Activated T-helper 2 cell treated with anti-CD3 and anti-CD28 coated beads, Interferon-gamma antibody, Interleukin-2, Interleukin-4, amounts not matched to agents 10 μg/mL and 5 μg/mL and 100 μg/mL, durations not matched to agents 14 hours and 24 hours and 36 hours (primary cell): ENCODE measurements at places on chromosomes 16 and 17. TPM values are rescaled to one million over a fixed set of nuclear protein-coding genes. Genes with fewer than 3 reads are reported as not detected.

CLEC18C gene
- total RNA-seq: 0.32 and 0.39 TPM in 2 replicates

DNA sequence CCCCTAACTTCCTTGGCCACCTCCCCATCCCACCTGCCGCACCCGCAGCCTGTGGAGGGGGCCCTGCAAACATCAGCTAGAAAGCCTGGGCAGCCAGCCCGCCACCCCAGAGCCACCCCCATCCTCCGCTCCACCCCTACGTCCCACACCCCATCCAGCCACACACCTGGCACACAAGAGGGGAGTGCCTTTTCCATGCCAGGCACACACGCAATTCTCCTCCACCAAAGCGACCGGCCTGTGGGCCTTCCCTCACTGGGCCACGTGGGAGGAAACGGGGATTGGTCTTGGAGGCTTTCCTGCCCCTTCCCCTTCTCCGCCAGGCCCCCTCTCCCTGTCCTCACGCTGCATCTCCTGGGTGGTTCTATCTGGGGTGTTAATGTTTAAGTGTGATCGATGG lies 48.7 kb upstream of the TNRC6C start:
- H3K4me1 ChIP-seq: no peaks in the 10 kb centered on the region
- DNase-seq: no peak
- H3K27ac ChIP-seq: no peak overlapping the region
- H3K4me3 ChIP-seq: no peak overlapping the region
- H3K27me3 ChIP-seq: peaks cover 31% of the 10 kb centered on the region

EVI2A gene
- 18.6 and 20.7 TPM in 2 replicates for total RNA-seq

DNA sequence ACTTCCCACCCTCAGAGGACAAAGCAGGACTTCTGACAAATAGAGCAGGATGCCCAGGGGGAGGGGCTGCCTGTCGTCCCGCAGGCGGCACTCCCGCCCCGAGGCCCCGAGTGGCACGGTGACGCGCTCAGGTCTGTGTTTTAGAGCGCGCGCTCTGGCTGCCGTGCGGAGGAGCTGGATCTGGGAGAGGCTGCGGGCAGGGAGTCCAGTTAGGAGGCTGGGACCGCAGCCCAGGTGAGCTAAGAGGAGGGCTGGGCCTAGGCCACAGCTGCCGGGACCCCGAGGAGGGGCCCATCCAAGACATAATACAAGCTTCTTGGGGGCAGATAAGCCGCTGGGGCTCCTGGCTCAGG lies 6.4 kb downstream of the DOC2A start:
- H3K4me3 ChIP-seq: no peak overlapping the region

CDH8 gene
- not detected in 2 replicates for total RNA-seq

GRCh38 chr16:85220964-85221731 lies 108.9 kb upstream of the CIBAR2 start:
- DNase-seq: no peak
- H3K4me1 ChIP-seq: no peaks in the 10 kb centered on the region
- no peak overlapping the region for H3K27ac ChIP-seq
- H3K27me3 ChIP-seq: no peaks in the 10 kb centered on the region

ZMYND15 gene
- total RNA-seq: 0.09 TPM in 1 of 2 replicates, not detected in the other

GRCh38 chr17:68559316-68559715 lies 41.9 kb downstream of the FAM20A start:
- no peak overlapping the region for H3K4me3 ChIP-seq
- H3K4me1 ChIP-seq: no peaks in the 10 kb centered on the region
- no peaks in the 10 kb centered on the region for H3K36me3 ChIP-seq
- no peaks in the 10 kb centered on the region for H3K27me3 ChIP-seq

CCL8 gene
- total RNA-seq: not detected in 2 replicates

DNA sequence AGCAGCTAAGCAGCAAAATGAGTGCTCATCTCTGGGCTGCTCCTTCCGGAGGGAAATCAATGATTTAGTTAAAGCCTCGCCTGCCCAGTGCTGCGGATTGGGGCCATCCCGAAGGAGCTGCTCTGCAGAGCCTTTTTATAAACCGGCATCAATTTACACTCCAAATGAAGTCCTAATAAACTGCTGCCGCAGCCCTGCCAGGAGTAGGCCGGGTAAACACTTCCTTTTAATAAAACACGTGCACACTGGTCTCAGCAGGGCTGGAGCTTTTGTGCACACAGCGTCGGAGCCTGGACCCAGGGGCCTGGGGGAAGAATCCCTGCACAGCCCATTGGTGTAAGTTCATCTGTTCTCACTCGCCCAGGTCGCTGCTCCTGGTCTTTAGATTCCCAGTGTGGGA lies 79.6 kb upstream of the HS3ST2 start:
- no peak overlapping the region for H3K4me3 ChIP-seq
- H3K4me1 ChIP-seq: no peaks in the 10 kb centered on the region
- DNase-seq: no peak
- no peak overlapping the region for H3K27ac ChIP-seq

NTN3 gene
- 0.28 TPM in 1 of 2 replicates, not detected in the other for total RNA-seq

GRCh38 chr16:81544261-81544660 lies 99.7 kb downstream of the CMIP start:
- H3K36me3 ChIP-seq: no peaks in the 10 kb centered on the region
- H3K27me3 ChIP-seq: no peaks in the 10 kb centered on the region
- H3K4me1 ChIP-seq: peaks cover 26% of the 10 kb centered on the region
- no peak overlapping the region for H3K4me3 ChIP-seq

- no peak overlapping the region for H3K27ac ChIP-seq
- no peak overlapping the region for H3K4me3 ChIP-seq
- no peak for DNase-seq
- H3K36me3 ChIP-seq: no peaks in the 10 kb centered on the region
- peaks cover 7% of the 10 kb centered on the region for H3K4me1 ChIP-seq
- H3K27me3 ChIP-seq: peaks cover 14% of the 10 kb centered on the region
Measured at GRCh38 chr17:74578979-74579378, 11.7 kb upstream of the CD300H start.

ITGAX gene
- total RNA-seq: 56.2 and 56.9 TPM in 2 replicates

- H3K27me3 ChIP-seq: no peaks in the 10 kb centered on the region
- DNase-seq: no peak
- peaks cover 46% of the 10 kb centered on the region for H3K4me1 ChIP-seq
- no peak overlapping the region for H3K4me3 ChIP-seq
- H3K36me3 ChIP-seq: peaks cover 81% of the 10 kb centered on the region
Measured at GRCh38 chr16:2756288-2757015, 4.0 kb downstream of the SRRM2 start.

DNA sequence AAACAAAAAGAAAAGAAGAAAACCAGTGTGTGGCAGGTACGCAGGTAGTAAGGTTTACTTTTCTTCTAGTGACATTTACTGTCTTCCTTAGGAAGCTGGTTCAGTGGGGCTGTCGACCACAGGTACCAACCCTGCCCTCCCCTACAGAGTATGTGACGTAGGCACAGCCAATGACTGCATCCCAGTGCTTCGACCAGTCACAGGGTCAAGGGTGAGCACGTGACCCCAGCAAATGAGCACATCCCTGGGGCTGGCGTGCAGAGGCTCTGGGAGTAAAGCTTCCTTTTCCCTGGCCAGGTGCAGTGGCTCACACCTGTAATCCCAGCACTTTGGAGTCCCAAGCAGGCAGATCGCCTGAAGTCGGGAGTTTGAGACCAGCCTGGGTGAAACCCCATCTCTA lies 38.9 kb upstream of the PLCG2 start:
- H3K4me3 ChIP-seq: no peak overlapping the region
- no peaks in the 10 kb centered on the region for H3K36me3 ChIP-seq
- H3K4me1 ChIP-seq: peaks cover 11% of the 10 kb centered on the region
- DNase-seq: no peak
- peaks cover 4% of the 10 kb centered on the region for H3K27me3 ChIP-seq
